NCI-H1105 treated with DMSO at 0.1 percent for 48 hours (cell line): ENCODE measurements at places on chromosomes 2 and 18.

- peak; percentile 51 for DNase-seq
Observed at GRCh38 chr2:227106845-227107759, 56.9 kb downstream of the COL4A4 start.

DNA sequence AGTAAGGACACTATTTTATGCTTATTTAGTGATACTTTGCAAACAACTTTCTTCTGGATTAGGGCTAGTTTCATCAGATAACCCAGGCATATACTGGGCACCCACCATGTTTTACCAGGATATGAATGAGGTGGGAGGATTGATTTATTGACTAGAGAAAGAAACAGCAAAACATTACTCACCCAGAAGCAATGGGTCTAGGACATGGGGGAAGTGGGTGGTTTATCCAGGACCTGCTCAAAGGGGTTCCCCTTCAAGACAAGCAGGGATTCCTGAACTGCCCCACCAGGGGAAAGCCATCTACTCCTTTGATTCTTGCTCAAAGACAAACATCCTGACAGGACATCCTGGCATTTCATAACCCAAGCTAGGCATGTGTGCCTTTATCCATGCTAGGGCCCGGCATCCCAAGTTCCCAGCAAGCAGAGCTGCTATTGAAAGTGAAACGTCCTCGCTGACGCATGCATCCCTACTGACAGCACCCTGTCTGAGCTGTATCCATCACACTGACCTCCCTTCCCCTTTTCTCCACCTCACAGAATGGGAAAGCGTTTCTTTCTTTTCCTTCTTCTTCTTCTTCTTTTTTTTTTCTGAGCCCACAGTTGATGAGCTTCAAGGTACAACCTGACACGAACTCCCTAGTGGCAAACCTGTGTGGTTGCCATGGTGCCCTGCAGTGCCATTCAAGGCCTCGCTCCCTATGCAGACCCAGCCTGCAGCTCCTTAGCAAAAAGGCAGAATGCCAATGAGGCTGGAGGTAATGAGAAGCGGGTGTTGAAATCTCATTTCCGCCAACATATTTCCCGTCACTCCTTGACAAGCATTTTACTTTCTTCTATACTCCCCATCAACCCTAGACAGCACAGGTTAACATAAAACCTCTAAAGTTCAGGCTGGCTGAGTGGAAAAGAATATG is 70.5 kb downstream of the CLHC1 start:
- no peak for DNase-seq

DNA sequence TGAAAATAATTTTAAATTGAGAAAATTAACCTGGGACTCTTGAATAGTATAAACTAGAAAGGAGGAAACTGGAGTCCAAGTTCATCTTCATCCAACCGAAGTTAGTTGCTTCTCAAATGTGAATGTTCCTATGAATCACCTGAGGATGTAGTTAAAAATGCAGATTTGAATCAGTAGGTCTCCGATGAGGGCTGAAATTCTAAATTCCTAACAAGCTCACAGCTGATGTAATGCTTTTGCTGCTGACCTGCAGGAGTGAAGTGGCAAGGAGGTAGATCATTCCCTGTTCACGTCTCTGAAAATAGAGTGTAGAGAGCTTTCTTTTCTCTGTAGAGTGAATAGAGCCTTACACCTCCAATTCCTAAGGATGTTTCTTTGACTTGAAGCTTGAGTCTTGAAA is 685.5 kb downstream of the CPS1 start:
- DNase-seq, result no peak

GRCh38 chr18:24923138-24923537 is 428.8 kb downstream of the ZNF521 start:
- DNase-seq, result no peak

GRCh38 chr2:165631089-165631488 is 161.6 kb downstream of the CSRNP3 start:
- peak; percentile 75 for DNase-seq

DNA sequence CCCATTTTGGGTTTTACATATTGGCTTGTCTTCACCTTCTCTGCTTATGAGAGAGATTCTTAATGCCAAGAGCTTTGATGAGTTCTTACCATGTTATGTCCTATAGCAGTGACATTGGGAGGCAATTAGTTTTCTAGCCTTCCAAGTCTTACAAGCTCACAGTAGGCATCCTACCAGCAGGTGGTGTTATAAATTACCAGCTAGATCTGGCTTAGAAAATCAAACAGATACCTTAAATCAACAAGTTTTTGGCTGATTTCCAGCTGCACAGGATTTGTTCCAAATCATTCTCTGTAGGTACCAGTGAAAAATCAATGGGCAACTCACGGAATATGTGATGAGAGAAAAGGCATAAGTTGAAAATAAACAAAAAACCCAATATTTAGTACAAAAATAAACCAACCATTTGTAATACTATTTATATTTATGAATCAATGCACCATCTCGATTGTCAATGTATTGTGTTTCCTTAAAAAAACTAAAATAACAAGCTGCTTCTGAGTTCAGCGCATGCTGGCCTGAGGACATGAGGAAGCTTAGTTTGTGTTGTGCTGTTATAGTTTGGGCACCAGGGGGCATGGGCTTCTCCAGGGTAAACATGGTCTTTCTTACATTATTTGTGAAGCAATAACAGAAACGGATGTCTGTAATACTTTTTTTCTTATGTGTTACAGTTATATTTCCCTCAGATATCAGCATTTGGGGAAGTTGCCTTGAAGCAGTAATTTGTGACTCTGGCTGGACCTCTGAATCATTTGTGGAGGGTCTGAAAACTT is 34.1 kb upstream of the NXPH2 start:
- DNase-seq, result peak; percentile 75

GRCh38 chr2:31563273-31563839 is 17.4 kb downstream of the SRD5A2 start:
- no peak for DNase-seq

DNA sequence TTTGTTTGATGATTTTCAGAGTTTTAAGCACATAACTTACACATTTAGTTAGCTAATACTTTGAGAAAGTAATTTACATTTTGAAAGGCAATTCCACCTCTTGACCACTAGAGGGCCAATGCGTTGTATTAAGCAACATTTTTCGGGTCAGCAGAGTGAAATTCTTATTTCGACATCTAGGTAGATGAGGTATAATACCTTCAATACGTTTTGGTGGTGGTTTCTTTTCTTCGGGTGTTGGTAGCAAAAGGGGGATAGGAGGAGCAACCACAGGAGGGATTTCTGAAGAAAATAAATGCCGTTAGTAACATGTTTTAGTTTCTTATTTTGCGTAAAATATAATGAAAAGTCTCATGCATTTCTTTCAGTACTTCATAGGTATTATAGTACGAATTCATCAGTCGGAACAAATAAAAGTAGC is 106.3 kb downstream of the TTN start:
- peak; percentile 36 for DNase-seq

DNA sequence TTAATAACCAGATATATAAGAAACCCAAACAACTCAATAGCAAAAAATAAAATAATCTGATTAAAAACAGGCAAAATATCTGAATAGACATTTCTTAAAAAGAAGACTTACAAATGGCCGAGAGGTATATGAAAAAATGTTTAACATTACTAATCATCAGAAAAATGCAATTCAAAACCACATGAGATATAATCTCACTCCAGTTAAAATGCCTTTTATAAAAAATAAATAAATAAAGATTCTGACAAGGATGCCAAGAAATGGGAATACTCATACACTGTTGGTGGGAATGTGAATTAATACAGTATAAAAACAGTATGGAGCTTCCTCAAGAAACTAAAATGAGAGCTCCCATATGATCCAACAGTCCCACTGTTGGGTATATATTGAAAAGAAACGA is 33.9 kb upstream of the BMP10 start:
- no peak for DNase-seq

- no peak for DNase-seq
Observed at GRCh38 chr2:1736045-1736444, 8.3 kb downstream of the PXDN start.

GRCh38 chr18:67007999-67008398 is 404.1 kb upstream of the CDH19 start:
- DNase-seq, result no peak

- no peak for DNase-seq
Observed at GRCh38 chr2:158567208-158567607, 110.5 kb downstream of the PKP4 start.

DNA sequence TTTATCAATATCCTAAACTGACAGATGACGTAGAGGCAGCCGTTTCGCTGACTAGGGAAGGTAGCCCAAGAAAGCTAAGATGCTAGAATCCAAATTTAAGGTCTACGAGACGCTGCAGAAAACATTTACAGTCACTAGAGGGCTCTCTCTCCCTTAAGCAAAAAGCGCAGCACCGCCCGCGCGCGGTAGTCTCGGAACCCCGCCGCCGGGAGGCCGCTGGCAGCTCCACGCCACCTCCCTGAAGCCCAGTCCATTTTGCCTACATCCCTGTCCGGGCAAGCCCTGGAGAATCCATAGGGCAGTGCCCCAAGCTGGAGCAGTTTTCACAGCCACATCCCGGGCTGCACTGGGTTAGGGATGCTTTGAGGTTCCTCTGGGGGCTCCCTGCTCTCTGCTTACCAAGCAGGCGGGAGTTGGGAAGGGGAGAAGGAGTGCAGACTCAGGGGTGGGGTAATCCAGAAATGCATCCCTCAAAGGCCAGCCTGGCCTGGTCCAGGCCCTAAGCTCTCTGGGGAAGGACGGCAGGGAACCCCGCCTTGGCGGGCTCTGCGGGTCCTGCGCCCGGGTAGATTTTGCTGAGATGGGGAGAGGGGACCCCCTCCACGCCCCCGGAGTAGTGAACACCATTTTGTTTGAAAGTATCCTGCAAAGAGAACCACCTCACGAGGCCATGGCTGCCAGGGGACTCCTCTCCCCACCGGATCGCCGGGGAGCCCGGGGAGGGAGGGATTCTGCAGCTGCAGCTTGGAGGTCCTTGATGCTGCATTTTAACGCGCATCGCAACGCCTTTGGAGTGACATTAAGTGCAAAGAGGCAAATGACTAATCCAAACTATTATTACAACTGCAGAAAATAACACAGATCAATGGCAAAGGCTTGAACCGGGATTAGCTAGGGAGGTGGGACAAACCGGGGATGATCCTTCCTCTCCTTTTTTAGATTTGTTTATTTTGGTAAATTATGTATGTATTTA is 1.3 kb upstream of the DPYSL5 start:
- peak; percentile 75 for DNase-seq

GRCh38 chr18:62454527-62454926 is 68.3 kb upstream of the ZCCHC2 start:
- DNase-seq, result no peak

GRCh38 chr2:11315074-11315705 is 29.2 kb downstream of the ROCK2 start:
- no peak for DNase-seq
